WTC11 (cell line): ENCODE measurements at places on chromosomes 3 and 15. TPM values are rescaled to one million over a fixed set of nuclear protein-coding genes. Genes with fewer than 3 reads are reported as not detected.
A peak's percentile ranks its signal among the peaks of the same experiment; 100 is the strongest.

Gene CATSPER2
- 2.5 to 3.2 TPM (median 2.5 TPM) in 3 replicates for total RNA-seq

DNA sequence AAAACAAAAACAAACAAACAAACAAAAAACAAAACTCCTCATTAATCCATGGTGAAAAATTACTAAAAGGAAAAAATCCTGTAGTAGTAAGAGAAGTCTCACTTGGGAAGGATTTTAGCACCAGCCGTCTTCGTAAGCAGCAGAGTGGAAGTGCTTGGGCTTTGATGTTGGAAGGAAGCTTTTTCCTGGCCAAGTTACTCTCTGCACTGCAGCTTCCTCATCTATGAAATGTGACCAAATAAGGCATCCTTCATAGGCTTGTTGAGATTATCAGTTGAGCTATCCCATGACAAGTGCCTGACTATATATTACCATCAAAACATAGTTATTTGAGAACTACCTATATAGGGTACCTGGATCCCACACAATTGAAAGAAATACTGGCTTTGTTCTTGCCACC, 436.4 kb upstream of the ONECUT1 start:
- no peak overlapping the region for H3K27ac ChIP-seq
- H3K36me3 ChIP-seq, result no peaks in the 10 kb centered on the region
- H3K4me1 ChIP-seq, result 0 out of 2 replicates have a peak, but pooled peaks cover 3% of the 10 kb centered on the region
- no peak overlapping the region for H3K4me3 ChIP-seq

GRCh38 chr15:71129669-71130068, 14.4 kb downstream of the THSD4 start:
- no peak overlapping the region for H3K4me3 ChIP-seq
- DNase-seq, result no peak
- H3K4me1 ChIP-seq, result peaks cover 10% of the 10 kb centered on the region
- H3K36me3 ChIP-seq, result no peaks in the 10 kb centered on the region
- H3K27me3 ChIP-seq, result no peaks in the 10 kb centered on the region
- H3K27ac ChIP-seq, result no peak overlapping the region

Gene FANCD2OS
- total RNA-seq, result not detected in 3 replicates

- no peaks in the 10 kb centered on the region for H3K36me3 ChIP-seq
- no peak overlapping the region for H3K27ac ChIP-seq
These were observed 126.8 kb downstream of the MITF start for GRCh38 chr3:69865925-69866679.

GRCh38 chr15:67941648-67942310, 101.9 kb upstream of the RNU6-1 start:
- no peak overlapping the region for H3K4me3 ChIP-seq
- DNase-seq, result no peak
- no peaks in the 10 kb centered on the region for H3K36me3 ChIP-seq

GRCh38 chr15:80967451-80967850, 22.2 kb downstream of the MESD start:
- H3K36me3 ChIP-seq, result peaks cover 41% of the 10 kb centered on the region
- H3K27me3 ChIP-seq, result no peaks in the 10 kb centered on the region
- H3K27ac ChIP-seq, result peak overlapping the region; percentile 80
- H3K4me1 ChIP-seq, result peaks cover 54% of the 10 kb centered on the region

DNA sequence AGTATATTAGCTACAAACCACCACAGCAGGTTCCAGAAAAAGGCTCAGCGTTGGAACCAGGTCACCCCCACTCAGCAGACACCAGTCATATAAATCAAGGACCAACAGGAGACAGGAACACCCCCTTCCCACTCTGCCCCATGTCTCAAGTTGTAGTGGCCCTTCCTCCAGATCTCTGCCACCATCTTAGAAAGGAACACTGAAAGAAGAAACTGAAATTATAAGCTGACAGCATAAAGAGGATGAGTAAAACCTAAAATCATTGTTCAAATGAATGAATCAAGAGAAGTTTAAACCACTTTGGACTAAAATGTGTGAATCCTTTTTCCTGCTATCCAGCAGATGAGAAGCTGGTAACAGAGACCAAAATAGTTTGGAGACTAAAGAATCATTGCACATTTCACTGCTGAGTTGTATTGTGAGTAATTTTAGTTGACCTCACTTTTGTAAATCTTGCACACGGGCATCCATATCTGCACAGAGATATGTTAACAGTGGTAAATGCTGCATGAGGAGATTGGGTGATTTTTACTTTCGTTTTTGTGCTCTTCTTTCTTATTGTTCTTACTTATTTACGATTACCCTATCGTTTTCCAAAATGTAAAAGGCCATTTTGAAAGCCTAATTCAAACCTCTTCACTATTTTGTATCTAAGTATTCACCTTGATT, 19.8 kb downstream of the CCR3 start:
- peaks cover 11% of the 10 kb centered on the region for H3K36me3 ChIP-seq
- H3K27ac ChIP-seq, result no peak overlapping the region
- H3K27me3 ChIP-seq, result no peaks in the 10 kb centered on the region
- no peak overlapping the region for H3K4me3 ChIP-seq

- H3K27ac ChIP-seq, result no peak overlapping the region
- H3K27me3 ChIP-seq, result peaks cover 9% of the 10 kb centered on the region; the same call in 1 of the 2 replicates
- peaks cover 58% of the 10 kb centered on the region for H3K4me1 ChIP-seq
- no peak overlapping the region for H3K4me3 ChIP-seq
These were observed 153.5 kb upstream of the LPP start for GRCh38 chr3:188000361-188000861.
